ENCODE measurements at places on chromosomes 5 and 9. TPM values are rescaled to one million over a fixed set of nuclear protein-coding genes. Genes with fewer than 3 reads are reported as not detected.

The NIPAL4 gene
- 0.36 TPM for total RNA-seq

The EQTN gene
- 0.49 TPM for total RNA-seq

The GDA gene
- 2.4 TPM for total RNA-seq

The RGS14 gene
- 9.3 TPM for total RNA-seq

The KDM4C gene
- 51.1 TPM for total RNA-seq

The SPINK4 gene
- not detected for total RNA-seq

The OR1Q1 gene
- total RNA-seq, result not detected

The WWC1 gene
- total RNA-seq, result 2.1 TPM

The CCDC183 gene
- 2.5 TPM for total RNA-seq

The MACIR gene
- total RNA-seq, result 24.2 TPM

The IL13 gene
- total RNA-seq, result not detected

The DNAI1 gene
- total RNA-seq, result 0.58 TPM

The CSF1R gene
- 74.8 TPM for total RNA-seq

The CATSPER3 gene
- total RNA-seq, result 0.80 TPM

The FBP2 gene
- not detected for total RNA-seq

The SHLD3 gene
- total RNA-seq, result 3.1 TPM

The CA9 gene
- total RNA-seq, result not detected

The SLC6A19 gene
- 0.09 TPM for total RNA-seq

The ENG gene
- total RNA-seq, result 285 TPM

The SGCD gene
- 32.9 TPM for total RNA-seq

The SPATA31D4 gene
- not detected for total RNA-seq

The FOXD4L3 gene
- not detected for total RNA-seq

The ADAMTS6 gene
- total RNA-seq, result 3.8 TPM

The MEGF10 gene
- 8.2 TPM for total RNA-seq

The PCDHGC4 gene
- total RNA-seq, result 4.5 TPM

The SUSD3 gene
- total RNA-seq, result 6.6 TPM

The SV2C gene
- total RNA-seq, result 4.9 TPM

The PPP2CA gene
- total RNA-seq, result 100 TPM

The SNX18 gene
- total RNA-seq, result 38.7 TPM

The HSPB3 gene
- not detected for total RNA-seq

The STPG3 gene
- total RNA-seq, result not detected

The OBP2B gene
- total RNA-seq, result not detected

The PCDHGA3 gene
- total RNA-seq, result 6.7 TPM

The ARID3C gene
- 1.2 TPM for total RNA-seq

The CD72 gene
- 5.5 TPM for total RNA-seq

The LRRC19 gene
- not detected for total RNA-seq

The MLANA gene
- total RNA-seq, result not detected

The OR1N2 gene
- total RNA-seq, result not detected

The JAKMIP2 gene
- 14.6 TPM for total RNA-seq

The FAM240B gene
- not detected for total RNA-seq

The ANXA1 gene
- total RNA-seq, result 293 TPM

The ZDHHC11 gene
- 4.9 TPM for total RNA-seq

The SPATA31C1 gene
- total RNA-seq, result not detected

The GPR151 gene
- not detected for total RNA-seq

The CCDC180 gene
- total RNA-seq, result 8.2 TPM

The LVRN gene
- total RNA-seq, result 5.6 TPM

The TMOD1 gene
- total RNA-seq, result 25.3 TPM

The GPR107 gene
- total RNA-seq, result 42.4 TPM

The PRR16 gene
- 0.71 TPM for total RNA-seq
